ENCODE measurements at places on chromosomes 16 and 17. TPM values are rescaled to one million over a fixed set of nuclear protein-coding genes. Genes with fewer than 3 reads are reported as not detected.

P4HB gene
- 759 TPM for total RNA-seq

- H3K4me1 ChIP-seq, result peaks cover 31% of the 10 kb centered on the region
- H3K27ac ChIP-seq, result peak overlapping the region; percentile 79
- DNase-seq, result no peak
- H3K4me3 ChIP-seq, result peak overlapping the region; percentile 55
Observed at GRCh38 chr17:62705156-62705777, 77.8 kb downstream of the MRC2 start.

GRCh38 chr17:41848788-41849187 is 11.2 kb downstream of the KLHL10 start:
- H3K27me3 ChIP-seq, result no peaks in the 10 kb centered on the region
- no peaks in the 10 kb centered on the region for H3K36me3 ChIP-seq
- H3K4me1 ChIP-seq, result no peaks in the 10 kb centered on the region
- no peak overlapping the region for H3K4me3 ChIP-seq

HNF1B gene
- total RNA-seq, result not detected

DNA sequence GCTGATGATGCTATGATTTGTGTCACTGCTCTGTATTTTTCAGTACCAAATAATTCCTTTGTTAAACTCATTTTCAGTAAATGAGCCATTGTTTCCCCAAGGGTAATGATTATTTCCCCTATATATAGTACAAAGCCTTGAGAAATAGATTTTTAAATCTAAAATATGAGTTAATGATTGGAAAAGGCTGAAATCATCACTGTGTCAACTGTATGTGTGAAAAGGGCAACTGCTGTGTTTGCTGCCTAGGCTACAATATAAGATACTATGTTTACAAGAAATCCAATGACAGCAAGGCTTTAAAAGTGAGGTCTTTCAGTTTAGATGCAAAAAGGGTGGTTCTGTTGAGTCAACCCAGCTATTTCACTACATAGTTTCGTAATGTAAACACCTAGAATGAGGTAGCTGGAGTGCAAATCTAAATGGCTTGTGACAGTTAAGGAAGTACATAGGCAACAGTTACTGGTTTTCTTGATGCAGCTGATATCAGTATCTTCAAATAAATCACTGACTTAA is 15.3 kb downstream of the NLK start:
- peaks cover 28% of the 10 kb centered on the region for H3K4me1 ChIP-seq
- H3K27ac ChIP-seq, result no peak overlapping the region
- H3K4me3 ChIP-seq, result no peak overlapping the region
- H3K36me3 ChIP-seq, result no peaks in the 10 kb centered on the region
- DNase-seq, result no peak

DNA sequence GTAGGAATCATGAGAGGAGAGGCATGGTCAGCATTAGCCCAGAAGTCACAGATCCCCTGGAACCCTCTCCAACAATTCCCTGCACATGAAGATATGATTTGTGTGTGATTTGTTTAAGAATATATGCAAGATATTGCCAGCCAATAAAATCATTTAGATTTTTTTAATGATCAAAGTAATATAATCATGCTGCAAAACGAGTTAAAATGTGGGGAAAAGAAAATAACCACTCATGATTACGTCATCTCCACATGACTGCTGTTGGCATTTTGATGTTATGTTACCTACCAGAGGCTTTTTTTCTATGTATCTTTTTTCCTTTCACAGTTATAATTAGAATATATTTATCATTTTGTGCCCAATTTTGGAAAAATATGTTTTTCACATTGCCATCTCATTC is 22.4 kb downstream of the SLC35G3 start:
- H3K27ac ChIP-seq, result no peak overlapping the region
- H3K4me1 ChIP-seq, result no peaks in the 10 kb centered on the region
- no peak for DNase-seq
- no peak overlapping the region for H3K4me3 ChIP-seq

P3H4 gene
- 58.9 TPM for total RNA-seq

KDM6B gene
- 19.9 TPM for total RNA-seq

AOC2 gene
- total RNA-seq, result 0.85 TPM

GRCh38 chr16:62077998-62078397 is 41.8 kb upstream of the CDH8 start:
- no peaks in the 10 kb centered on the region for H3K27me3 ChIP-seq
- H3K4me1 ChIP-seq, result no peaks in the 10 kb centered on the region
- H3K27ac ChIP-seq, result no peak overlapping the region
- H3K36me3 ChIP-seq, result no peaks in the 10 kb centered on the region
- DNase-seq, result no peak
- H3K4me3 ChIP-seq, result no peak overlapping the region

DNA sequence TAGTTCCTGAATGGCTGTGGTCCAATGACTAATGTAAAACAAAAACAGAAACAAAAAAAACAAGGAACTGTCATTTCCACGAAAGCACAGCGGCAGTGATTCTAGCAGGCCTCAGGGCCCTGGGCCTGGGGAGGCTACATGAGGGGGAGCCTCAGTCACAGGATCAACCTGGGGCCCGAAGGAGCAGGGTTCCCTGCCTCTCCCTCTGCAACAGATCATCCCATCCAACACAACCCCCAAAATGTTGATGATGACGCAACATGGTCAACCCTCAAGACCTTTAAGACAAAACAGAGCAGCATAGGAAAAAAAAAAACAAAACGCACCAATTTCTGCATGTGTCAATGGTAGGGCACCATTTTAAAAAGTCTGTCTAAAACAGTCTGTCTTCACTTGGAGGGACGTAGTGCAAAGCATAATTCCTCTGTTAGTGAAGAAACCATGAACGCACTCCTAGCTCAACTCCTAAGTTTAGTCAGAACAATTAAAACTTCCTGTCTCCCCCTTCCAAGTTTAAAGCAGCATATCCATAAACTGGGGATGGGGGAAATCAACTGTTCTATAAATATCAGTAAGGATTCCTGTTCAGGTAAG is 32.3 kb downstream of the AXIN2 start:
- no peaks in the 10 kb centered on the region for H3K36me3 ChIP-seq
- no peak overlapping the region for H3K4me3 ChIP-seq
- no peaks in the 10 kb centered on the region for H3K27me3 ChIP-seq

DNA sequence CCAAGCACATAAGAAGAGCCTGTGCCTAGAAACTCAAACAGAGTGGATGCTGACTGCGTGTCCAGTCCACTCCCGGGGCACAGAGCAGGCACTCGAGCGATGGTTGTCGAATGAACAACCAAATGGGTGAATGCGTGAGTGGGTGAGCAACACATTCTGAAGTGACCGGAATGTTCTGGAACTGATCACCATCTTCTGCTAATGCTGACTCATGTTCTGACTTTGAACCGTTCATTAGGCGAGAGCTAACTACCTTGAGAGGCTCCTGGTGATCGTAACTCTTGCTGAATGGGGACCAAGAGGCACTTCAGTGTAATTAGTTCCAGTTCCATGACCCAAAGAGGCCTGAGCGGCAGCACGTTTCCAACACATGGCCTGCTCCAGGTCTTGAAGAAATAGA is 37.9 kb downstream of the IRF8 start:
- no peak overlapping the region for H3K27ac ChIP-seq
- peaks cover 2% of the 10 kb centered on the region for H3K27me3 ChIP-seq
- H3K4me3 ChIP-seq, result no peak overlapping the region

DNA sequence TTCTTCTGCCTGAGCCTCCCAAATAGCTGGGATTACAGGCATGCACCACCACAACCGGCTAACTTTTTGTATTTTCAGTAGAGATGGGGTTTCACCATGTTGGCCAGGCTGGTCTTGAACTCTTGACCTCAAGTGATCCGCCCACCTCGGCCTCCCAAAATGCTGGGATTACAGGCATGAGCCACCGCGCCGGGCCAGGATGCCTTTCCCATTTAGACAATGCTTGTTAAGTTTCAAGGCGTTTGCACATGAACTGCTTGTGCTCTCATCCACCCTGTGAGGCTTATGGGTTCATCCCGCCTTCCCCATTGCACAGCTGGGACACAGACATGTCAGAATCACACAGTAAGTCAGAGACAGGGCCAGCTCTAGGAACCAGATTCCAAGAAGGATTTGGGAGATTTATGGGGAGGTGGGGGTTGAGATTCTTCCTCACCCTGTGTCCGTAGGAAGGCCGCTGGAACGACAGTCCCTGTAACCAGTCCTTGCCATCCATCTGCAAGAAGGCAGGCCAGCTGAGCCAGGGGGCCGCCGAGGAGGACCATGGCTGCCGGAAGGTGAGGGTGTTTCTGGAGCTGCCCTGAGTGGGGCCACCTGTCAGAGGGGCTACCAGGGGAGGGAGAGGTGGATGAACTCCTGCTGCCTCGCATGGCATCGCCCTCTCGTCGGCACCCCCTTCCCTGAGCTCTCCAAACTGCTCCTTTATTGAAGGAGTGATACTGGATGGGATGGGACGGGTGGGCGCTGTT is 46.3 kb downstream of the MRC2 start:
- H3K27me3 ChIP-seq, result no peaks in the 10 kb centered on the region
- H3K4me1 ChIP-seq, result no peaks in the 10 kb centered on the region
- H3K27ac ChIP-seq, result no peak overlapping the region
- H3K36me3 ChIP-seq, result peaks cover 3% of the 10 kb centered on the region
- no peak for DNase-seq

DNA sequence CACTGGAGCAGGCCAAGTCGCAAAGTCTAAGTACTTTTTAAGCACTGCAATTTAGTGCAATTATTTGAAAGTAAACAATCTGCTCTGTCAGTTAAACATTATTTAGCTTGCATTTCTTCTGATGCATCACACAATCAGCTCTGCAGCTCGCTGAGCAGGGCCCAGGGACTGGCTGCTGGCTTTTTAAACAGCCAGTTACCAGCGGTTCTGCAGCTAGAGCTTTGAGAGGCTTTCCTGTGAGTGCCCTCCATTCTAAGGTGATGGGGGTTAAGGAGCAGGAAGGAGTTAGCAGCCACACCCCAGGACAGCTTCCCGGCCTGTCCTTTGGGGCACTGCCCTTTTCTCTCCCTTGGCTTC is 154.3 kb downstream of the SALL1 start:
- no peaks in the 10 kb centered on the region for H3K27me3 ChIP-seq
- no peaks in the 10 kb centered on the region for H3K4me1 ChIP-seq
- H3K36me3 ChIP-seq, result no peaks in the 10 kb centered on the region
- no peak overlapping the region for H3K27ac ChIP-seq
- DNase-seq, result no peak

DNA sequence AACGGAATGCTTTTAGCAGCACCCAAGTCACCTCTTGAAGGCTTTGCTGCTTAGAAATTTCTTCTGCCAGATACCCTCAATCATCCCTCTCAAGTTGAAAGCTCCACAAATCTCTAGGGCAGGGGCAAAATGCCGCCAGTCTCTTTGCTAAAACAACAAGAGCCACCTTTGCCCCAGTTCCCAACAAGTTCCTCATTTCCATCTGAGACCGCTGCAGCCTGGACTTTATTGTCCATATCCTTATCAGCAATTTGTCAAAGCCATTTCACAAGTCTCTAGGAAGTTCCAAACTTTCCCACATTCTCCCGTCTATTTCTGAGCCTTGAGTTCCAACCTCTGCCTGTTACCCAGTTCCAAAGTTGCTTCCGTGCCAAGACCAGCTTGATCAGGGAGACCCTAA is 27.4 kb downstream of the TMC6 start:
- no peak overlapping the region for H3K4me3 ChIP-seq
- H3K4me1 ChIP-seq, result no peaks in the 10 kb centered on the region
- no peak overlapping the region for H3K27ac ChIP-seq

- DNase-seq, result no peak
- H3K27ac ChIP-seq, result no peak overlapping the region
- H3K4me3 ChIP-seq, result no peak overlapping the region
- peaks cover 39% of the 10 kb centered on the region for H3K4me1 ChIP-seq
- no peaks in the 10 kb centered on the region for H3K36me3 ChIP-seq
Observed at GRCh38 chr17:62649570-62649969, 22.1 kb downstream of the MRC2 start.

APOBR gene
- 0.13 TPM for total RNA-seq

TMEM114 gene
- not detected for total RNA-seq

DNA sequence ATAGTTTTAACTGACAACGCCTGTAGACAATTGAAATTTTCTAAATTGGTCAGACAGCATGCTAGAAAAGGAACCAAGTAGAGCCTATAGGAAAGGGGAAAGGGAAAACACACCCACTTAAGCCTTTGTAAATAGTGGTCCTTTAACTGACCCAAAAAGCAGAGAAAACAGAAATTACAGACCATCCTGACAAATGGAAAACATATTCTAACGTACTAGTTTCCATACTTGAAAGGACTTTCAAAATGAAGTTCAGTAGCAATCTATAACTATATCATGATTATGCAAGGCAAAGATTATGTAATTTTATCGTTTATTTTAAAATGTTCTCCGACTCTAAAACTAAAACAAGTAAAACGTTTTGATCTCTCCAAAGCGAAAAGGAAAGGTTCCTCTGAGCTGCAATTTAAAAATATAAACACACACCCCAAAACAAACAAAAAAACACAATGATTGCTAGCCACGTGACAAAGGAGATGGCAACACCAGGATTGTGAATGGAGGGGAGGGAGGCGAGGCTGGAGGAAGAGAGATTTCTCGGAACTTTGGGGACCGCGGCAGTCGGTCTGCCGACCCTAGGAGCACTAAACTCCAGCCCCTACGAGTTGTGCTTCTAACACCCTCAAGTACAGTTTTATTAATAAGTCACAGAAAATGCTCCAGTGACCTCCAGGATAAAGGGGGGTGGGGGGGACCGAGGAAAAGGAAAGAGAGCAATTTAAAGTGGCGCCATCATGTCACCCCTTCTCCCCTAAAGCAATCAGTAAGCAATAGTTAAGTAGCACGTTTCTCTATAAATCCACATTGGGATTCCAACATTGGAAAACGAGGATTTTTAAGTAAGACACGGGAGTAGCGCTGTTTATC is 1.7 kb downstream of the KANSL1 start:
- H3K36me3 ChIP-seq, result peaks cover 9% of the 10 kb centered on the region
- peak overlapping the region; percentile 97 for H3K27ac ChIP-seq
- H3K4me1 ChIP-seq, result peaks cover 49% of the 10 kb centered on the region

DNA sequence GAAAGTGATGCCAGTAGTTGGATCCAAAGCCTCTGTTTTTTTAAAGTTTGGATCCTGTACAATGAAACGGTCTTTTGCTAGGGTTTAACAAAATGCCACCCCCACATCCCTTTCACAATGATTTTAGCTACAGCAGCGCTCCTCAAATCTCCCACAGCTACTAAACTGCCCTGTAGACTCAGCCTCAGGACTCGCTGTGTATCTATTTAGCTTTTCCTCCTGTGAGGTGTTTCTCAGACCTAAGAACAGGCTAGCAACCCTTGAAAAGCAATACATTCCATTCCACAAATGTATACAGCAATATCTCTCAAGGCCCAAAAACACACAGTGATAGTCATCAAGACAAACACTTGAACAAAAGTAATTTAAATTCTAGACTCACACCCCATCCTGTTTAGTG is 206.4 kb downstream of the ZFHX3 start:
- no peak for DNase-seq
- H3K27ac ChIP-seq, result no peak overlapping the region
- H3K36me3 ChIP-seq, result no peaks in the 10 kb centered on the region
- no peaks in the 10 kb centered on the region for H3K4me1 ChIP-seq
